Lower leg skin (tissue), 4 donors: ENCODE measurements at places on chromosomes 7 and 10.
A peak's percentile ranks its signal among the peaks of the same experiment; 100 is the strongest.

- no peak for DNase-seq
These were observed 12.0 kb upstream of the GSAP start for GRCh38 chr7:77427996-77428603.

GRCh38 chr10:130159192-130159794, 23.1 kb downstream of the GLRX3 start:
- DNase-seq: no peak

GRCh38 chr7:96266580-96266979, 55.3 kb downstream of the SLC25A13 start:
- no peak for DNase-seq

DNA sequence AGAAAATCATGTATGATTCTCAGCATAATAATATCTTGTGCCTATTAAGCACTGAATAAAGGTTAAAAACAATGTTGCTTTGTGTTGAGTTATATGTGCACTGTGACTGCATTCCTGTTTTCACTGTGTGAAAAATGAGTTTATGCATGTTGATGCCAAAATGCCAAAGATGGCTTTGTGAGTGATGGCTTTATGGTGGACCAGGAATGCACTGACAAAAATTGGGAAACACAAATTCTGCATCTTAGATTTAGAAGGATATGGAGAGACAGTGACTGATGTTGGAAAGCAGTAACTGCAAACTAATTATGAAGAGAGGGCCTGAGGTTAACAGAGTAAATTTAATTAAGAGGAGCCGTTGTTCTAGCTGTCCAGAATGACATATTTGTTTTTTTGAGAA, 440.4 kb downstream of the KIF20B start:
- no peak for DNase-seq

- DNase-seq: no peak
These were observed 293.4 kb downstream of the KLF6 start for GRCh38 chr10:3491571-3491970.

GRCh38 chr10:124646483-124647352, 97.5 kb downstream of the FAM53B start:
- peak; percentile 94 for DNase-seq

- DNase-seq: no peak
These were observed 10.7 kb downstream of the A1CF start for GRCh38 chr10:50874723-50875122.

- no peak for DNase-seq
These were observed 149.1 kb downstream of the GRID1 start for GRCh38 chr10:86217371-86218080.

GRCh38 chr10:92125144-92125543, 165.7 kb downstream of the CPEB3 start:
- DNase-seq: no peak

DNA sequence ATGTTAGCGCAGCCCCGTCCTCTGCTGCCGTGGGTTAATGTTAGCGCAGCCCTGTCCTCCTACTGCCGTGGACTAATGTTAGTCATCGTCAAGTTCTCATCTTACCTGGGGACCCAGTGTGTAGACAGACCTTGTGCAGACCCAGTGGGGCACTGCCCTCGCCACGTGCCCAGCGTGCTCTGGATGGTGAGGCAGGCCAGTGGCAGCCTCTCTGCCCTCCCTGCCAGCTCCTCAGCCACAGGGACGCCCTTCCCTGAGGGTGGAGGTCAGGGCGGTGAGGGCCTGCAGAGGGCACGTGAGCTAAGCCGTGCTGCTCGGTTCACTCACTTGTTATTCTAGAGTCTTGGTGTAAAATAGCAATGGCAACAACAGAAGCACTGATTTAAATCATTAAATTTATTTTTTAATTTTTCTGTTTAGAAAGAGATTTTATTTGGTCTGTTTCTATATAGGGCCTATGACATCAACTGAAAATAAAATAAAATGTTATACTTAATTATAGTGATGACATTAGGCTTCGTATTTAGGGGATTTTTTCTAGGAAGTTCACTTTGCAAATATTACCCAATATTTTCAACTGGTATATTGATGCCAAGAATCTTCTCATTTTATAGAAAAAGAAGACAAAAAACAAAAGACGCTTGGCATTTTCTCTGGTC, 48.4 kb downstream of the NKX6-2 start:
- no peak for DNase-seq

GRCh38 chr10:73494213-73494612, 1.6 kb downstream of the PPP3CB start:
- DNase-seq: no peak

- no peak for DNase-seq
These were observed 79.7 kb downstream of the AUTS2 start for GRCh38 chr7:69677881-69678493.

- no peak for DNase-seq
These were observed 59.3 kb upstream of the KIAA1217 start for GRCh38 chr10:24149640-24150039.

DNA sequence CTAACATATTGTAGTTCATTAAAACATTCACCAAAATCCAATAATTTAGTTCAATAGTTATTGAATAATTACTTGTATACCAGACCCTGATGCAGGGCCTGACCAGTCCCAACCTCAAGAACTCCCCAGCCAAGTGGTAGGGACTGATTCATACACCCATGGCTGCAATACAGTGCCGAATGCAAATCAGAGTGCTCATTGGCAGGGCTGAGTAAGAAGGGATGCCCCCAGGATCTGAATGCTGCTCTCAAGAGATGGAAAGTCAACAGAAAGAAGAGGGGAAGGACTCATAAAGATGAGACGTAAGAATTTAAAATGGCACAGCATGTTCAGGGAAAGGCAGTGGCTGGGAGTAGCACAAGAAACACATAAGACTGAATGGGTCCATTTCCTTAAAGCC, 29.9 kb downstream of the ZNF438 start:
- no peak for DNase-seq

- no peak for DNase-seq
These were observed 334.6 kb downstream of the PTEN start for GRCh38 chr10:88198023-88198422.

DNA sequence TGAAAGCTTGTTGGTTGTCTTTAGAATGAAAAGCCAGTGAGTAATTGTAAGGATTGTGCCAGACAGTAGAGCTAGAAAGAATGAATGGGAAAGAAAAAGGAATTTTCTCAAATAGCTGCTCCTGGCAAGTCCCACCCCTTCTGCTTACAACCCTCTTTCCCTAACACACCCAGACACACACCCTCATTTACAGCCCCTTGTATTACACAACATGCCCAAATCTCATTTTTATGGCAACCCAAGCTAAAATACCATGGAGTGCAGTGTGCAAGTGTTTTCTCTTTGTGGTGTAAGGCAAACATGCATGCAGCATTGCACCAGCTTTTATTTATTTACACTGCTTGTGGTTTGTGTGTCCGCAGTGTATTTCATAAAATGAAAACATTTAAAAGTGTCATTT, 1.5 kb downstream of the PRKAR2B start:
- no peak for DNase-seq

DNA sequence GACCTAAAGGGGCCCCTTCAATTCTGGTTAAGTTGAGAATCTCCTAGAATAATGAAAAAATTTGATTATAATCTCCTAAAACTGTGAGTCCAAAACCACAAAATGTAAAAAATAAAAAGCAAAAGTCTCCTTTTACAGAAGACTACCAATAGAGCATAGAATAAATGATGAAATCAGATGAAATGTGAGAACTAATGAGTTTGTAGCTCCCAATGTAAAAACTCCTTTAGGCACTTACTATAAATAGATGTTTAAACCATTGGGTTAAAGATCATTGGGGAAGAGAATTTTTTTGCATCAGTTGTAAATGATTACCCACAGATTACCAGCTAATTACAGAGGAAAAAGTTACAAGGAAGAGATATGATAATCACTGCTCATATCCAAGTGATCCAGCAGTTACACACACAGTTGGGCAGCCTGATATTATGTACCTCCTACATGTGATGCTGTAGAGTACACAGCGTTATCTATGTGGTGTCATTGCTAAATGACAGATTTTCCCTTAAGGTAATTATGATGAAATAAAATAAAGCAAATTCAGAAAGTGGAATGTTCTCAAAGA, 282.7 kb upstream of the SEMA3D start:
- DNase-seq: no peak

- no peak for DNase-seq
These were observed 6.5 kb downstream of the AHR start for GRCh38 chr7:17304926-17305325.

DNA sequence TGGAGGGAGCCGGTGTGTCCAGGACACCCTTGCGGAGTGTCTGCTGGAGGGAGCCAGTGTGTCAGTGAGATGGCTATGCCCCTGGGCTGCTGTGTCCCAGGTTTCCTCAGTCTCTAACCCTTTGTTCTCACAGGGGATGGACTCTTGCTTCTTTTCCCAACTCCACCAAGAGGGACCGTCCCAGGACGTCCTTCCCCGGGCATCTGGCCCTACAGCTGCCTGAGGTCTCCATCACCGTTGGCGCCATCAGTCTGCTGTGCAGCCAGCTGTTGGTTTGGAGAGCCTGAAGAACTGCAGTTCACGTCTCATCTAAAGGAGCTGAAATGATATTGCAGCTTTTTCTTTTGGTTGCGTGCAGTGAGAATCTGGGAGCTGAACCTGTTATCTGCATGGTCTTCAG, 136.2 kb downstream of the VIPR2 start:
- no peak for DNase-seq
